ENCODE measurements at places on chromosomes 16 and 17.
A peak's percentile ranks its signal among the peaks of the same experiment; 100 is the strongest.

DNA sequence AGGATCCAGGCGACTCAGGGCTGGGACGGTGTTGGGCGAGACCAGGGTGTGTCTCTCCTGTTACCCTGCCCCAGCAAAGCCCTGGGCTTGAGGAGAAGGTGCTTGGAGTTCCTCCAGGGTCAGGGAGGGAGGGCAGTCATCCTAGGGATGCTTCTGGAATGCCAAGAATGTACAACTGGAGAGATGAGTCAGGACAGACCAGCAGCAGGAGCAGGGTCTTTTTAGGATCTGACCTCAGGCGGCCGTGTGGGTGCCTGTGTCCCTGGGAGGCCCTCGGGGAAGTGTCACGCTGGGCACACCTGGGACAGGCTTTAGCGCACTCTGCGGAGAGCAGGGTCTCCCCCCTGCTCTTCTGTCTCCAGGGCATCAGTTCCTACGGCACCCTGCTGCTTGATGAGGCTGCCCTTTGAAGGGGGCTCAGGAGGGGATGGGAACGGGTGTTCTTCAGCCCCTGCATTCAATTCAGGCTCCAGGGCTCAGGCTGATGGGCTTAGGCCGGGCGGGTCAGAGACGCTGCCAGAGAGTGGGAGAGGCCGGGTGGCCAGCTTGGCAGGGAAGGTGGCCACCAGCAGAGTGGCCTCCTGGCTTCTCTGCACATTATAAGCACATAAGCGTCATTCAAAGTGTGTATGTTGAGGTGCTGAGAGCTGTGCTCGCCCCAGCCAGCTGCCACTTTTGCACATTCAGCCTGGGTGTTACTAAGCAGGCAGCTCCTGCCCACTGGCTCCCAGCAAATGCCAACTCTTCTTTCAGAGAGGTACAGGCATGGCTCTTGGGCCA, 8.4 kb upstream of the MTSS2 start:
- DNase-seq, result peak; percentile 91

DNA sequence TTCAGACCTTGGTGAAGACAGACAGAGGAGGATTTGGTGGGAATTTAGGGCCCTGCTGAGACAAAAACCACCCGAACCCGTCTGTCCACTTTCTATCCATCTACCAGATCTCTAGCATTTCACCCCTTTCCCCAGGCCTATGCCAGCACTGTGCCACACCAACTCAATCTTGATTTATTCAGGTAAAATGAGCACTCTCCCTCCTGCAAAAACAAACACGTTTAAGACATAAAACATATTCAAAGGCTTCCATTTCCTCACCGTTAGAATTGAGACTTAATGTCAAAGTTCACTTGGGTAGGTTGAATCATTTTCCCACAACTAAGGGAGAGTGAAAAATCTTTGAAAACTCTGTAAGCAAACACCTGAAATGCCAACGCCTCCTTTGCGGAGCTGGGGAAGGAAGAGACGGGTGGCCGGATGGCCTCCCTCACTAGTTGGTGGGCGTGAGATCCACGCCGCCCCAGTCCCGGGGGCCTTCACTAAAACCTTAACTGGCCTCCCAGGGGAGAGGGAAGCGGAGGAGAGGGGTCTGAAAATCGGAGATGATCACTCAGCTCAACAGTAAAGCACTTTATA, 862 bp downstream of the DCAKD start:
- peak; percentile 42 for DNase-seq

DNA sequence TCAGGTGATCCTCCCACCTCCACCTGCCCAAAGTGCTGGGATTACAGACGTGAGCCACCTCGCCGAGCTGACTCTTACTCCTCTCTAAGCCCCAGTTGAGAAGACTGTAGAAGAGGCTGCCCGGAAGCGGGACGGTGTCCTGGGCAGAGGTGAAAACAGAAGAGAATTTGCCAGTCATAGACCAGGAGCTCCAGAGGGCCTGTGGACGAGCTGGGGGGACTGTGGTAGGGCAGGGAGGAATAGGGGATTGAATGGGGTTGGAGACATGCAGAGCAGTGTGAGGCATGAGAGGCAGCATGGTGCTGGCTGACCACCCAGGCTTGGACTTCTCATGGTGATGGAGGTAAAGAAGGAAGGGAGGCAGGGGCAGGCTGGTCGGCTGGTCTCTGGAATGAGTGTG, 17.1 kb upstream of the PHB1 start:
- DNase-seq, result no peak

- peak; percentile 66 for DNase-seq
Observed at GRCh38 chr17:75683583-75683982, 16.4 kb downstream of the SAP30BP start.

DNA sequence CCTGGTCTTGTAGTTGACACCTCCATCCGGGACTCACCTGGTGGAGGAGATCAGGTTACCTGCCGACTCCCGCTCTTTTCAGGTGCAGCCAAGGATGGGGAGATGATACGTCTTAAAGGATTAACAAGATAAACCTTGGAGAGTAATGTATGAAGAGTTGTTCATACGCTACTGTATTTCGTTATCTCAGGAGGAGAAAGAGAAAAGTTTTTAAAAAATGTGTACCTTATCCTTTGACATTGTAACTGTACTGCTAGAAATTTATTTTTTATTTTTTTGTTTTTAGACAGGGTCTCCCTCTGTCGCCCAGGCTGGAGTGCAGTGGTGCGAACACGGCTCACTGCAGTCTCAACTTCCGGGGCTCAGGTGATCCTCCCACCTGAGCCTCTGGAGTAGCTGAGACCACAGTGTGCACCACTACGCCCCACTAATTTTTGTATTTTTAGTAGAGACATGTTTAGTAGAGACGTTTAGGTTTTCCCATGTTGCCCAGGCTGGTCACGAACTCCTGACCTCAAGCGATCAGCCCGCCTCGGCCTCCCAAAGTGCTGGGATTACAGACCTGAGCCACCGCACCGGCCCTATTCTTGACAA, 764 bp upstream of the SMURF2 start:
- no peak for DNase-seq

DNA sequence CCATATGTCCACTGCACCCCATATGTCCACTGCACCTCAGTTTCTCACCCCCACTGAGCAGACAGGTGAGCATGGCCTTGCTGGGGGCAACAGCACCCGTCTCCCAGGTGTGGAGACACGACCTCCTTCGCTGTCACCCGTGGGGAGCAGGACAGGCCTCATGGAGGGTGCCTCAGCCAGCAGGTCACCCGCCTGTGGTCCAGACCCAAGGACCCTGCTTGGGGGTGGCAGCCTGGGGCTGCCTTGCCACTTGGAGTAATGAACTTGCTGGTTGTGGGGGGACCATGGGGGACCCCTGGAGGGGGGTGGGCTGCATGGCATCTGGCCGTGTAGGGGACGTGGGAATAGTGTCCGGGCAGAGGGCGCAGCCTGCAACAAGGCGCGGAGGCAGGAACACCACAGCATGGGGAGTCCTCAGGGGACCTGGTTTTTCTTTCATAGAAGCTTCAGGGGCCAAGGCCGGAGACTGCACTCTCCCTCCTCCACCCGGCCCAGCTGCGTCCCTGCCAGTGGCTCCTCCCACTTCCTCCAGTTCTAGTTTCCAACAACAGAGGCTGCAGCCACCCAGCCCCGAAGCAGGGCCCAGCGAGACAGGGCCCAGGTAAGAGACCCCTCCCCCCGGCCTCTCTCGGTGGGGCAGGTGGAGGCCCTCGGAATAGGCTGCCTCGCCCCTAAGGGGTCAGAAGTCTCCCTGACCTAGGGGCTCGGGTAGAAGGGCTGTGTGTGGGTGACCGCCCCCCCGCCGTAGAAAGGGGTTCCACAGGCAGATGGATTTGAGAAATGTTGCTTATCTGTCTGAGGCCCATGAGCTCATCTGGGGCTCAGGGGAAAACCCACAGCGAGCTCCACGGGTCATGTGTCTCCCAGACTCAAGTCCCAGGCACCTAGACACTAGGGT, at the start of gene NHLRC4:
Gene NHLRC4 (plus strand): TSS at position 531 of the 898 bp plus-strand sequence. CDS start 1,043 bp downstream, outside the sequence.
- peak; percentile 27 for DNase-seq

DNA sequence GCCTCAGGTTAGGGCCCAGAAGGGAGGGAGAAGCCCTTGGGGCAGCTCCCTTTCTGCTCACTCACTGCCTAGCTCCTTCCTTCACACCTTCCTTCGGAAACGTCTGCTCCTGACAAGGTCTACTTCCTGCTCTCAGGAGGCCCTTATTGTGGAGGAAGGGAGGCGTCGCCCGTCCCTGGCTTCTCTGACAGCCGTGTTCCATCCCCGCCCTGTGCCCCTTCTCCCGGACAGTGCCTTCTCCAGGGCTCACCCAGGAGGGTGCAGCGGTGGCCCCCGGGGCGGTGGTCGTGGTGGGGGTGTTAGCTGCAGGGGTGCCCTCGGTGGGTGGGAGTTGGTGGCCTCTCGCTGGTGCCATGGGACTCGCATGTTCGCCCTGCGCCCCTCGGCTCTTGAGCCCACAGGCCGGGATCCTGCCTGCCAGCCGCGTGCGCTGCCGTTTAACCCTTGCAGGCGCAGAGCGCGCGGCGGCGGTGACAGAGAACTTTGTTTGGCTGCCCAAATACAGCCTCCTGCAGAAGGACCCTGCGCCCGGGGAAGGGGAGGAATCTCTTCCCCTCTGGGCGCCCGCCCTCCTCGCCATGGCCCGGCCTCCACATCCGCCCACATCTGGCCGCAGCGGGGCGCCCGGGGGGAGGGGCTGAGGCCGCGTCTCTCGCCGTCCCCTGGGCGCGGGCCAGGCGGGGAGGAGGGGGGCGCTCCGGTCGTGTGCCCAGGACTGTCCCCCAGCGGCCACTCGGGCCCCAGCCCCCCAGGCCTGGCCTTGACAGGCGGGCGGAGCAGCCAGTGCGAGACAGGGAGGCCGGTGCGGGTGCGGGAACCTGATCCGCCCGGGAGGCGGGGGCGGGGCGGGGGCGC, 231.9 kb downstream of the SEC14L1 start:
- peak; percentile 88 for DNase-seq

DNA sequence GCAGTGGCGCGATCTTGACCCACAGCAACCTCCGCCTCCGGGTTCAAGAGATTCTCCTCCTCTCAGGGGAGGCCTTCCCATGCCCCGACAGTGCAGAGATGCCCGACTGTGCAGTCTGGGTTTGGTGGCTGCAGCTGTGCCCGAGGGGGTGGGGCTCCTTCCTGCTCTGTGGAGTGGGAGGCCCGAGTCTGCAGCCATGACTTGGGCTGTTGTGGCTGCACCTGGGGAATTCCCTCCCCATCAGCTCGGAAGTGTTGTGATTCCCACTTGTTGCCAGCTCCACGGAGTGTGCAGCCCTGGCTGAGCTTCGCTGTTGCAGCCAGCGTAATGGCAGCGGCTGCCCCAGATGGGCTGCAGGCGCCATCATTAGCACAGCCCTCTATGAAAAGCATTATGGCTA, 66.4 kb upstream of the SMIM36 start:
- no peak for DNase-seq

DNA sequence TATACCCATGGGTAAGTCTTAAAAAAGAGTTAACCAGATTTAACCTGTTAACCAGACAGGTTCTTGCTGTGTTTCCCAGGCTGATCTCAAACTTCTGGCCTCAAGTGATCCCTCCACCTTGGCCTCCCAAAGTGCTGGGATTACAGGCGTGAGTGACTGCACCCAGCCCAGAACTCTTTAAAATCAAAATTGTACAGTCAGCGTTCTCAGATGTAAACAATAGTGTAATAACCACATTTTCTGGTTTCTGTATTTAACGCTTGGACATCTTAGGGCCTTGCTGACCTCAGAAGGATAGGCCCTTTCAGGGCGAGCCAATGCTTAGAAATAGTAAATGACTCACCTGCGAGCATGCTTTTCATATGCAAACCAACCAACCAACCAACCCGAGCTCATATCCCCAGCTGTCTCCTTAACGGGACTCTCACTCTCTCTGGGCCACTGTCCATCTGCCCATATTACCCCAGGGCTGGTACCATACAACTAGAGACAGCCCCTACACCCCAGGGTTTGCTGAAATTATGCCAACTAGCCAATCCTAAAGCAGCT, 415.0 kb upstream of the XYLT1 start:
- DNase-seq, result no peak

DNA sequence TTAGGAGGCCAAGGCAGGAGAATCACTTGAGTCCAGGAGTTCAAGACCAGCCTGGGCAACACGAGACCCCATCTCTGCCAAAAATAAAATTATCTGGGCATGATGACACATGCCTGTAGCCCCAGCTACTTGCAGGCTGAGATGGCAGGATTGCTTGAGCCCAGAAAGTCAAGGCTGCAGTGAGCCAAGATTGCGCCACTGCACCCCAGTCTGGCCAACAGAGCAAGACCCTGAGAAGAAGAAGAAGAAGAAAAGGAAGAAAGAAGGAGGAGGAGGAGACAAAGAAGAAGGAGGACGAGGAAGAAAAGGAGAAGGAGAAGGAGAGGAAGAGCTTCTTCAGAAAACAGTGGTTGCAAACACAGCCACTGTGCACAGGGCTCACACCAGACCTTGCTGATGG, 8.4 kb upstream of the DPEP3 start:
- no peak for DNase-seq

- DNase-seq, result peak; percentile 45
Observed at GRCh38 chr17:55067697-55068439, 99.3 kb downstream of the STXBP4 start.

DNA sequence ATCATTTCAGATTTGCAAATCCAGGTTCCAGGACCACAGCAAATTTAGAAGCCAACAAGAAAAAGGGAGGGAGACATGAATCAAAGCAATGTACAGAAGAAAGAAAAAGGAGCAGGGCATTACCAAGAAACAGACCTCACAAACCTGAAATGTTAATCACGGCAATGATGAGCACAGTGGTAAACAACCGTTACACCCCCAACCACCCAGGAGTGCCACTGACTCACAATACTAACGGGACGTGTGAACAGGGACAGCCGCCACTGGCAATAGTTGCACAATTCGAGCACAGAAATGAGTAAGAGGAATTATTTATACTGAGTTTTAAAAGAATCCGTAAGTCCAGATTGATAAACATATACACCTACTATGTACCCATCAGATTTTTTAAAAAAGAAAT, 13.8 kb downstream of the USP22 start:
- DNase-seq, result peak; percentile 84

DNA sequence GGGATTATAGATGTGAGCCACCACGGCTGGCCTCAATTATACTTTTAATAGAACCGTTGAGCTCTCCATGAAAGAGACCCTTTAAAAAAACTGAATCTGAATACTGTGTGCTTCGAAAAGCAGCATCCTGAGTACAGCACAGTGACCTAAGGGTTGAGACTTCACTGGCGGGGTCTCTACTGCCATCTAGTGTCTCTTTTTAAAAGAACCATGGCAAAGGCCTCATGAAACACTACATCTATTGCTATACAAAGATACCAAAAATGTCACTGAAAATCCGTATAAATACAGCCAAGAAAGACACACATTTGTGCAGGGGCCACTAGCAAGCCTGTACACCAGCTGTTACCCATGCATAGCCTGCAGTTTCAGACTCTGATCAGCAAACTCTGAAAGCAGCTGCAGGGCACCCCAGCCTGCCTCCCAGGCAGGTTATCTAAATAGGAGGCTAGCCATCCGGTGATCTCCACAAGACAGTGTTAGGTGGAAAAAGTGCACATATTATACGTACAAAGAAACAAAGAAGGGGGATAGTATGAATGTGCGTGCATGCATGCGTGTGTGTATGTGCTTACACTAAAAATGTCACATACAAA, 35.3 kb downstream of the NPLOC4 start:
- peak; percentile 77 for DNase-seq

- DNase-seq, result peak; percentile 30
Observed at GRCh38 chr16:85491798-85492294, 121.3 kb upstream of the GSE1 start.

- peak; percentile 87 for DNase-seq
Observed at GRCh38 chr17:43393944-43394482, 4.8 kb upstream of the ARL4D start.

- no peak for DNase-seq
Observed at GRCh38 chr17:75654176-75654575, 12.8 kb downstream of the RECQL5 start.
